ENCODE measurements at places on chromosomes 2 and 18.

- no peak for DNase-seq
Observed at GRCh38 chr2:119242276-119243119, 18.9 kb downstream of the STEAP3 start.

DNA sequence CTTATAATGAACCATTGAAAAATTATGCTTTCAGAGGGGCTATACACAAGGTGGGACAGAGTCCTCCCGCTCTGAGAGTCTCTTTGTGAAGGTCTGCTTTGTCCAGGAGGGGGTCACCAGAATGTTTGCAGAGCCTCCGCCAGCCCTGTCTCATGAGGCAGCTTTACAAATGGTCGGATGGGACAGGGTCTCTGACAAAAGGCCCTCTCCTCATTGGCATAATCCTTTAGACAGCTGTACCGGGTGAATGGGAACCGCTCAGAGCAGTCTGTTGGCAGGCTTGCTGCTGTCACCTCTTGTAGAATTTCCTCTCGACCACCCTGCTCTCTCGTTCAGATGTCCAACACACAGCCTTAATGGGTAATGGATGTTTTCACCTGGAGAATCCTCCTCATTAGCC, 40.2 kb upstream of the TGIF1 start:
- DNase-seq = no peak

- peak; percentile 80 for DNase-seq
Observed at GRCh38 chr2:86455181-86455580, 14.0 kb downstream of the KDM3A start.

DNA sequence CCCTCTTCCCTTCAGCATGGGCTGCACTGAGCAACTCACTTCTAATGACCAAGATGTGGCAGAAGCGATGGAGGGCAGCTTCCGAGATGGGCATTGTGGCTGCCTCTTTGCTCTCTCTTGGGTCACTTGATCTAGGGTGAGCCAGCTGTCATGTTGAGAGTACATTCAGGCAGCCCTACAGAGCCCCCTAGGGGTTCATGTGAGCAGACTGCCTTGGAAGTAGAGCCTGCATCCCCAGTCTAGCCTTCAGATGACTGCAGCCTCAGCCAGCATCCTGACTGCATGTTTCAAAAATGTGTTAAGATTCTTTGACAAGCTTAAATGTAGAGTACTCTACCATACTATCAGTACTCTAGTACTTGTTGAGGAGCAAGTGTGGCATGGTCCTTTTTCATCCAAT, 143.9 kb downstream of the NCK2 start:
- DNase-seq = no peak

Data from thyroid gland (tissue), 4 donors.